ENCODE measurements at places on chromosomes 7 and 10. TPM values are rescaled to one million over a fixed set of nuclear protein-coding genes. Genes with fewer than 3 reads are reported as not detected.

DNA sequence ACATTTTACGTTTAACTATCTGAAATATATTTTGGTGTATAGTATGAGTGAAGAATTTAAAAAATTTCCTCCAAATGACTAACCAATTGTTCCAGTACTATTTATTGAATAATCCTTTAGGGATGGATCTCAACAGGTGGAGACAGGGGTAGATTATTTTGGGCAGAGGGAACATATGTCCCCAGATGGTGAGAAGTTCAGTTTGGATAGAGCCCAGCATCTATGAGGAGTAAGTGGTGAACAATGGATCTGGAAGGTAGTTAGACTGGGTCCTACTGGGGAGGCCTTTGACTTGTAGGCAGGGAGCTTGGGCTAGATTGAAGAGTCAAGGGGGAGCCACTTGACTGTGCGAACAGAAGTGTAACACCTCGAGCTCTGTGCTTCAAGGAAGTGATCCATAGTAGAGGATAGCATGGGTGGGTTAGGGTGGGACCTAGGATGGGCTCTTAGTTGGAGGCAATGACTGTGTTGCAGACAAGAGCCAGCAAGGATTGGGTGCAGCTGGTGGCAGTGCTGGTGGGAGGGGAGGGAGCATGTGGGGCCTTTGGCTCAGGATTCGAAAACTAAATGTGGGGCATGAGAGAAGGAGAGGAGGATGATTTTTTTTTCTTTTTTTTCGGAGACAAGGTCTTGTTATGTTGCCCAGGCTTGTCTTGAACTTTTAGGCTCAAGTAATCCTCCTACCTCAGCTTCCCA, 3.9 kb upstream of the PURB start:
- no peaks in the 10 kb centered on the region for H3K27me3 ChIP-seq
- H3K4me3 ChIP-seq = no peak overlapping the region
- H3K4me1 ChIP-seq = peaks cover 11% of the 10 kb centered on the region

DNA sequence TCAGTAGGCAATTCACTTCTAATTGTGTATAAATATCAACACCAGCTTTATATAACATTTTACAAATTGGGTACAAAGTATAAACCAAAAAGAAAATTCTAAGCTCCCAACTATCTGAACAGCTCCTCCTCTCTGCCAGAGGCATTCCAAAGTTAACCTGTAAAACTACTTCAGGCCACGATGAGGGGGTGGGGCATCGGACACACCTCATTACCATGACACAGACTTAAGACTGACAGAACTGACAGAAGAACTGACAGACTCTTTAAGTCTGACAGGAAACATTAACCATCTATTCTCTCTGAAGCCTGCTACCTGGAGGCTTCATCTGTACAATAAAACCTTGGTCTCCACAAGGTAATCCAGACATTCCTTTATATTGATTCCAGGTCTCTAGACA, 12.3 kb downstream of the ESYT2 start:
- H3K4me3 ChIP-seq = peak overlapping the region; percentile 65
- H3K36me3 ChIP-seq = peaks cover 17% of the 10 kb centered on the region
- H3K27ac ChIP-seq = peak overlapping the region; percentile 96
- peak; percentile 77 for DNase-seq
- H3K4me1 ChIP-seq = peaks cover 83% of the 10 kb centered on the region

GCK gene
- total RNA-seq = not detected

DNA sequence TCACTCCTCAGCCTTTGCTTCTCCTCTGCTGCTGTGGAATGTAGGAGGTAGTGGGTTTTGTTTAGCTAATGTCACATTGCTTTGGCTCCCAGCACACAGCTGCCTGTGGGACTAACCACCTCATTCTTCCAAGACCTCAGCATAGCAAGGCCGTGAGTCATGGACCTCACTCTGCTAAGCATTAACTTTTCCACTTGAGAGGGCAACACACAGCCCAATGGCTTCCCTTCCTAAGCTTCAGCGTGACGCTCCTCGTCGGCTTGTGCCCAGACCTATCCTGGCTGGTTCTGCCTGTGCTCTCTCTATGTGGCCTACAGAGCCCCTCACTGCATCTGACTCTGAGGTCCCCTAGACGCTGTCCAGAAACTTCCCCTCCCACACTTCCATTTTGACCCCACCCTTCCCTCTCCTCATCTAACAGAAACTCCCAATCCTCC, 23.3 kb downstream of the MYOF start:
- H3K4me3 ChIP-seq = peak overlapping the region; percentile 62
- DNase-seq = peak; percentile 83
- peaks cover 96% of the 10 kb centered on the region for H3K36me3 ChIP-seq
- H3K27me3 ChIP-seq = no peaks in the 10 kb centered on the region

GRCh38 chr10:79445977-79446757, 743 bp upstream of the ZCCHC24 start:
- H3K4me1 ChIP-seq = peaks cover 29% of the 10 kb centered on the region
- H3K27me3 ChIP-seq = peaks cover 51% of the 10 kb centered on the region
- peak overlapping the region; percentile 70 for H3K4me3 ChIP-seq
- DNase-seq = peak; percentile 49
- H3K27ac ChIP-seq = peak overlapping the region; percentile 23
- peaks cover 25% of the 10 kb centered on the region for H3K36me3 ChIP-seq

DNA sequence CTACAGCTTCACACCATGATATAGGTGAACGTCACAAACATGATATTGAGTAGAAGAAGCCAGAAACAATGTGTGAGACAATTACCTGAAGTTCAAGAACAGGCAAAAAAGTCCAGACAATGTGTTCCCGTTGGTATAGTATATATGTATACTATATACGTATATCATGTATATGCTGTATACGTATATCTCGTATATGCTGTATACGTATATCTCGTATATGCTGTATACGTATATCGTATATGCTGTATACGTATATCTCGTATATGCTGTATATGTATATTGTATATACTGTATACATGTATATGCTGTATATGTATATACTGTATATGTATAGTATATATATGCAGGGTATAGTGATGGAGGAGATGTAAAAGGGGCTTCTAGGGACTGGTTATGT, 10.8 kb downstream of the ZSCAN25 start:
- peaks cover 11% of the 10 kb centered on the region for H3K36me3 ChIP-seq
- H3K4me1 ChIP-seq = no peaks in the 10 kb centered on the region
- no peaks in the 10 kb centered on the region for H3K27me3 ChIP-seq
- no peak overlapping the region for H3K4me3 ChIP-seq
- H3K27ac ChIP-seq = no peak overlapping the region

- no peak for DNase-seq
- H3K36me3 ChIP-seq = no peaks in the 10 kb centered on the region
- no peaks in the 10 kb centered on the region for H3K4me1 ChIP-seq
- H3K27me3 ChIP-seq = peaks cover 9% of the 10 kb centered on the region
Measured at GRCh38 chr10:132916956-132917666, 25.3 kb downstream of the CFAP46 start.

GRCh38 chr7:36838616-36839225, 114.4 kb upstream of the AOAH start:
- no peaks in the 10 kb centered on the region for H3K36me3 ChIP-seq
- no peak overlapping the region for H3K27ac ChIP-seq
- DNase-seq = no peak
- peaks cover 21% of the 10 kb centered on the region for H3K27me3 ChIP-seq

- H3K4me1 ChIP-seq = peaks cover 10% of the 10 kb centered on the region
- H3K36me3 ChIP-seq = no peaks in the 10 kb centered on the region
- DNase-seq = no peak
- H3K27me3 ChIP-seq = no peaks in the 10 kb centered on the region
Measured at GRCh38 chr7:23604296-23604640, 7.1 kb downstream of the CCDC126 start.

GRCh38 chr7:46753662-46754061, 828.2 kb downstream of the TNS3 start:
- peaks cover 5% of the 10 kb centered on the region for H3K36me3 ChIP-seq
- H3K4me3 ChIP-seq = no peak overlapping the region
- peaks cover 21% of the 10 kb centered on the region for H3K4me1 ChIP-seq

RBP4 gene
- total RNA-seq = 1.5 TPM

POT1 gene
- 31.6 TPM for total RNA-seq

GRCh38 chr7:35004531-35005095, 32.7 kb downstream of the DPY19L1 start:
- peaks cover 90% of the 10 kb centered on the region for H3K4me1 ChIP-seq
- H3K27me3 ChIP-seq = no peaks in the 10 kb centered on the region
- peaks cover 16% of the 10 kb centered on the region for H3K36me3 ChIP-seq
- peak overlapping the region; percentile 43 for H3K4me3 ChIP-seq
- DNase-seq = peak; percentile 63

TCTN3 gene
- 23.5 TPM for total RNA-seq

- no peaks in the 10 kb centered on the region for H3K27me3 ChIP-seq
- peak overlapping the region; percentile 39 for H3K4me3 ChIP-seq
- H3K36me3 ChIP-seq = peaks cover 35% of the 10 kb centered on the region
- H3K27ac ChIP-seq = peak overlapping the region; percentile 88
Measured at GRCh38 chr10:68327889-68328786, 3.7 kb upstream of the HNRNPH3 start.
